ENCODE measurements at places on chromosomes 7 and 10.

- DNase-seq, result no peak
These were observed 417.9 kb upstream of the LRGUK start for GRCh38 chr7:133709036-133709880.

- no peak for DNase-seq
These were observed 414.2 kb upstream of the KLF6 start for GRCh38 chr10:4199196-4199595.

- DNase-seq, result no peak
These were observed 52.3 kb downstream of the HECW1 start for GRCh38 chr7:43164757-43165156.

DNA sequence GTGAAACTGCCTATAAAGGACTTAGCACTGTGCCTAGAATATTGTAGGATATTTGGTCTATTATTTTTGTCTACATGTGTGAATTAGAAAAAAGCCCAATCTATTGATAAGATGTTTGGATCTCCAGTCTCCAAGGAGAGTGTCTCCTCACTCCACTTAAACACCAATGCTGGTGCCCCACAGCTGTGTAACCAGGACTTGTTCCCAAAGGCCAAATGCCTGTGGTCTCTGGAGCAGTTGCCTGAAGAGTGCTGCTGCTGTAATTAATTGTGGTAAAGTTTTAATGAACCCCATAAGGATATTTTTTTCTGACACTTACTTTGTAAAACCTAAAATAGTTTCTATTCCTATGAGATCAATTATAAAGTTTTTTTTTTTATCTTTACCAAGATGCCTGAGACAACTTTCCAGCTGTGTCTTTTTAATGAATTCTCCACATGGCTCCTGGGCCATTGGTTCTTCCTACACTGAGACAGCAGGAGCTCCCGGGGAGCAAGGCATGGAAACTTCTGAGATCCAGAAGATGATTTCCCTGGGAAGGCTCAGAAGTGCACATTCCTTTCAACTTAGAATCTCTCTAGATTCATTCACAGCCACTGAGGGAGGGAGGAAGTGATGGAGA lies 11.2 kb upstream of the OR2A5 start:
- peak; percentile 62 for DNase-seq

- no peak for DNase-seq
These were observed 39.7 kb upstream of the TNKS2 start for GRCh38 chr10:91758303-91759146.

GRCh38 chr7:16849296-16850148 lies 32.3 kb downstream of the AGR3 start:
- no peak for DNase-seq

DNA sequence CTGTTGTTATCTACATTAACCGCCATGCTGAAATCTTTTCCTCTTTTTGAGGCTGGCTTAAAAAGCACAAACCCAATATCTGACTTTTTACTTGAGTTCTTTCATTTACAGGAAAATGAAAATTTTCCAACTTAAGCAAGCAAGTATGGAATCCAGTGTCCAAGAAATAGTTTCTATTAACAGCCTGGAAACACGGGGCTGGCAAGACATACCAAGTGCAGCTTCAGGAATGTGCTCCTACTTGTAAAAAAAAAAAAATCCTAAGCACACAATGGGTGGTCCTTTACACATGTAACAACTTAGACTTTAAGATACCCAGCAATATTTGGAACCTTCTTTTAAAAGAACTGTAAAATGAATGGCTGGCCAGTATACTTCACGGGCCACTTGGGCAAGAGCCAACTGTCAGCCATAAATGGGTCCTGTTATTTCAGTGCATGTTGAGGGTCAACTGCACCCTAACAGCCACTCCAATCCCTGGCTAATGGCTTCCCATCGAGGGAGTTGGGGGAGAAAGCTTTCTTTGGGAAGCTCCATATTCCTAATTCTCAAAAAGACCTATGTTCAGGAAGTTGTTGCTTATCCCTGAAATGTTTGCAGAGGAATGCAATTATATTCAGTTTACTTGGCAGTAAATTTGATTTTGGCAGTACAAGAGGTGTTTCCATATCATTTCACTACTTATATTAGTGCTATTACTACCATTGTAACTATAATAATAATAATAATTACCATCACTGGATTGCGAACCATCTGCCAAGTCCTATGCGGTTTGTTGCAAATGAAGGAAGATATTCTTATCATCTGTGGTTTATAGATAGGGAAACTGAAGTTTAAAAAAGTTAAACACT lies 236.4 kb upstream of the TMEM72 start:
- DNase-seq, result peak; percentile 19

GRCh38 chr10:98628206-98628605 lies 181.5 kb upstream of the HPS1 start:
- DNase-seq, result no peak

DNA sequence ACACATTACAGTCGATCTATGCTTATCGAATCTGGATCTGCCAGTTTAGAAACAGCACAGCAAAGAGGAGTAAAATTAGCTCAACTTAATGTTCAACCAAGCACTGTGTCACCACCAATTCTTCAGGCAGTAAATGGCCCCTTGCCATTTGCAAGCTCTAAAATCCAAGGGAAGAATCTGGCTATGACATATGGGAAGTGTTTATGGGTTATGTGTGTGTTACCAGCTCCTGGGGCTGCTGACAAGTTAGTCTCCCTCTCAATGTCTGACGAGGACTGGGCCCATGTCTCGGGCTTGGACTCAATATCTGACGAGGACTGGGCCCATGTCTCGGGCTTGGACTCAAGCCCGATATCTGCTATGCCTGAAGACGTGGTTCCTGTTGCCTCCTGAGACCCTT lies 5.7 kb upstream of the ITIH2 start:
- no peak for DNase-seq

DNA sequence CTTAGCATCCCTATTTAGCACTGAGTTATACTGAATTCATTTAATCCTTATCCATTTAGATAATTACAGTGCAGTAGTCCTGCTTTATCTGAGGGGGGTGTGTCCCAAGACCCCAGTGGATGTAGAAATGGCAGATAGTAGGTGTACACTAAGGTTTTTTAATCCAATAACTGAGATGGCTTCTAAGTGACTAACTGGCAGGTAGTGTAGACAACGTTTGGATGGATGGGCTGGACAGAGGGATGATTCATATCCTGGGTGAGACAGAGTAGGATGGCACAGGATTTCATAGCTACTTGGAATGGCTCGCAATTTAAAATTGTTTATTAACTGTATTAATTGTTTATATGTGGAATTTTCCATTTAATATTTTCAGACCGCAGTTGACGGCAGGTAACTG lies 295.6 kb downstream of the CCDC3 start:
- DNase-seq, result no peak

GRCh38 chr10:53025172-53025711 lies 252.7 kb upstream of the MBL2 start:
- DNase-seq, result no peak

- no peak for DNase-seq
These were observed 81.5 kb downstream of the DNAH11 start for GRCh38 chr7:21624320-21624719.

- no peak for DNase-seq
These were observed 46.6 kb upstream of the ARHGAP12 start for GRCh38 chr10:31975157-31975765.

GRCh38 chr10:104688251-104689042 lies 47.4 kb downstream of the SORCS3 start:
- no peak for DNase-seq

DNA sequence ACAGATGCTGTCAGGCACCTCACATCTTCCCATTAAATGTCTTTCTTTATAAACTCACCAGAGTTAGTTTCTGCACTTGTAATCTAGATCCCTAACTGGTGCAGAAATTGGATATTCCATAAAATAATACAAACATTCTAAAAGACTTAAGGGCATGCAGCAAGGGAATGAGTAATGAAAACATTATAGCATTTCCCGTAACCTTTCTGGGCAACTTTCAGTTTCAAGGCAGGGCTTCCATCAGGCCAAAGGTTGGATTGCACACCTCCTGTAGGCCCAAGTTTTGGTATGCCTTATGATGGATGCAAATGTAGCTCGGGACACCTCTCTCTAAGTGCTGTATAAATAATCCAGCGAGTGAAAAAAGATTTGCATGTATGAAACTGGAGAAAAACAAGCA lies 129.9 kb upstream of the LYZL2 start:
- no peak for DNase-seq

GRCh38 chr7:1288996-1289551 lies 56.4 kb downstream of the UNCX start:
- DNase-seq, result peak; percentile 1

GRCh38 chr7:46993396-46993795 lies 588.5 kb downstream of the TNS3 start:
- peak; percentile 22 for DNase-seq

DNA sequence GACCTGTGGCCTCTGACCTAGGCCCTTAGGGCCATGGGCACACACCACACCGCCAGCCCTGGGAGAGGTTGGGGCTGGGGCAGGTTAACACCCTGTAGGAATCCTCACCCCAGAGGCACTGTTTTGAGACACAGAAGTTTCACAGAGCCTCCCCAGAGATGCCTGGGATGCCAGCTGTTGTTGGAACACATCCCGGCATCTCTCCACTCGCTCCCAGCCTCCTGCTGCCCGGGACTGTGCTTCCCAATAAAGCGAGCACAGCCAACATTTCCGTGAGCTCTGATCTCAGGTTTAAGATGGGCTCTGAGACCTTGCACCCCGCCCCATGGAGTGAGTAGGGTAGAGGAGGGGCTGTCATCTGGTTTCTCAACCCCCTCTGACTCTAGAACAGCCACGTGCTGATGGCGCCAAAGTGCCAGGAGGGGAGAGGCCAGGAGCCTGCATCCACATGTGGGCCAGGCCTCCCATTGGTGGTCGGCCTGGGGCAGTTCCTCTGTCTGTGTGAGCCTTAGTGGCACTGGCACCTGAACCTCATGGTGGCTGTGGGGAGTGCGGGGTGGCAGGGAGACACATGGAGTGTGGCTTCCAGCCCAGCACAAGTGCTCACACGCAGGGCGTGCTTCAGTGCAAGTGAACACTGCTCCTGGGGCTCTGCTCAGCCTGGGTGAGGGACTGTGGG lies 54.7 kb downstream of the RASGEF1A start:
- DNase-seq, result no peak

DNA sequence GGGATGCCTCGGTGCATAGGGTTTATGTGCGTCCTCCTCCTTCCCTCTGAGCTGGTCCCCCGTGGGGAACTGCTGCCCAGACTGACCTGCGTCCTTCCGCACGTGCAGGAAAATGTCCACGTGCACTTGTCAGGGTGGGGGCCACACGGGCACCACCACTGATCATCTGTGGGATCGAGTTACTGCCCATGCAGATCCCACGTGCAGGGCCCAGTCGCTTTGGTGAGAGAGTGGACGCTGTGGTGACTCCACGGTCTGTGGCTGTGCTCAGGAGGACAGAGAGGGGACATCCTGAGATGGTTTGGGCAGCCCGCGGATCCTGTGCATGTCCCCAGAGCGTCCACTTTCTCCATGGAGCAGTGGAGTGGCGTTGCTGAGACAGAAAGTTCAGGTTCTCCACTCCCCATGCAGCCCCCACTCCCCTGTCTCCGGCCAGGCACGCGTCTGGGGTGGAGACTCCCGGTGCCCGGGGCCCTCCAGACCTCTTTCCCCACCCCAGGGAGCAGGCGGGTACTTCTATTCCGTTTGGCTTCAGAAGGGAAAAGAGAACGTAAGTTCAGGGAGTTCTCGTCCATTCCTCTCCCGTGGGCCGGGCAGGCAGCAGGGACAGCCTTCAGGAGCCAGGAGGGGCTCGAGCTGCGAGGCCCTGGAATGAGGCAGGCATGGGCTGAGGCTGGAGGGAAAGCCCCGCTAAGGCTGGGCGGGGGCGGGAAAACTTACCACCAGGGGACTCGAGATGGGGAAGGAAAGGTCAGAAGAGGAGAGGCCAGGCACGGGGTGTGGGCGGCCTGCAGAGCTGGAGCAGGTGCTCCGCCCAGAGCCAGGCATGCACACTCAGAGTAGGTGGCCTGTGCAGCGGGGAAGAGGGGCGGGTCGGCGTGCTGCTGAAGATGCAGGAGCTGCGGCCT lies 59.9 kb downstream of the EGFR start:
- DNase-seq, result no peak

- DNase-seq, result no peak
These were observed 43.5 kb downstream of the YKT6 start for GRCh38 chr7:44244282-44244681.

DNA sequence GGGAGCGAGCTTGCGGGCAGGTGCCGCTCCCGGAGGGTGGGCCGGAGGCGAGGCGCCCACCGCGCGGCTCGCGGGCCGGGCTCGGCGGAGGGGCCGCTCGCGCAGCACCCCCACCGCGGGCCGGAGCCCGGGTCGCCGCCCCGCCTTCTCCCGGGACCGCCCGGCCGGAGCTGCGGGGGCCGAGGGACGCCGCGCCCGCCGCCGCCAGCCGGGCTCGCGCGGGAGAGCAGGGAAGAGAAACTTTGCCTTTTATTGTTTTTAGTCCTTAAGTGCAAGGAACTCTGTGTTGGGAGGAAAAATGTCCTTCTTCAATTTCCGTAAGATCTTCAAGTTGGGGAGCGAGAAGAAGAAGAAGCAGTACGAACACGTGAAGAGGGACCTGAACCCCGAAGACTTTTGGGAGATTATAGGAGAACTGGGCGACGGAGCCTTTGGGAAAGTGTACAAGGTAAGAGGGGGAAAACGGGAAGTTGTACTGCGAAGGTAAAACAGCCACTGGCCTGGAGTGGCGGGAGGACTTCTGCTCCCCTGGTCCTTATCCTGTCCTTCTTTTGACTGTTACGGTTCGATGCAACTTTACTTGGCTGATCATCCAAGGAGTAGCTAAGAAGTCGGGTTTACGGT lies 620 bp downstream of the SLK start:
- DNase-seq, result peak; percentile 44

- no peak for DNase-seq
These were observed 80.4 kb downstream of the EGFR start for GRCh38 chr7:55099066-55099820.

- DNase-seq, result no peak
These were observed 526 bp downstream of the GIMAP1 start for GRCh38 chr7:150716939-150717338.

DNA sequence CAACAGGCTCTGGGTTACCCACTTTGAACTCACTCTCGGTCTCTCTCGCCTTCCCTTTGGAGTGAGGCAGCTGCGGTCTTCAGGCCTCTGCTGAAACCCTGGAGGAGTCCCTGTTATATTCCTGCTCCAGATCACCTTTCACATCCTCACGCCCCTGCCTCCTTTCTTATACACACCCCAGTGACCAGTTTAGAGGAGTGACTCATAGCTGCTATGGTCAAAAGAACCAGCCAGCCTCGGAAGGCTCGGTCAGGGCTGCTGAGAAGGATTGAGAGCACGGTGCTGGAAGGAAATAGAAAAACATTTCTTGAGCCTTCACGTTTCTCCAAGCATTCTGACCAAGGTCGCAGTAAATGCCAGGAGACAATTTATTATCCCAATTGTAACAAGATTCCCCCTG lies 28.3 kb upstream of the SVOPL start:
- DNase-seq, result no peak
